Activated naive CD4-positive, alpha-beta T cell (primary cell): ENCODE measurements at places on chromosomes 2 and 18.

DNA sequence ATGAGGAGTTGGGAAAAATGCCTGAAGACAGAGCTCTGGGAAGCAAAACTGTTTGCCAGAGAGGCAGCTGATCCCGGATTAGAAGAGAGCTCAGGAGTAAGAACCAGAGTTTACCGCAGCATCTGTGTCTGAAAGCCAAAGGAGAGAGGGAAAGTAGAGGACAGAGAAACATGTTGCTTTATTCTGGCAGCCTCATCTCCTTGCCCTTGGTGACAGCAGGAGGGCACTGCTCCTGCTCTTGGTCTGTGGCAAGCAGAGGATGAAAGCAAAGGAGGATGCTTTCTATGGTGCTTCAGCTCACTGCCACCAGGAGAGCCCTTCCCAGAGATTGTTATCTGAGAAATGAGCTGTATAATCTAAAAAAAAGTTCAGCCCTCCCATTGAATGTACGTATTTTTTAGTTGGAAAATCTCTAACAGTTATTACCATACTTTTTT is 7.7 kb downstream of the SLC1A4 start:
- no peak for DNase-seq

- DNase-seq, result no peak
Measured at GRCh38 chr2:192534072-192534471, 339.3 kb upstream of the TMEFF2 start.

- DNase-seq, result no peak
Measured at GRCh38 chr2:134712299-134712698, 6.5 kb downstream of the TMEM163 start.

GRCh38 chr2:40230707-40231432 is 221.0 kb downstream of the SLC8A1 start:
- DNase-seq, result no peak

DNA sequence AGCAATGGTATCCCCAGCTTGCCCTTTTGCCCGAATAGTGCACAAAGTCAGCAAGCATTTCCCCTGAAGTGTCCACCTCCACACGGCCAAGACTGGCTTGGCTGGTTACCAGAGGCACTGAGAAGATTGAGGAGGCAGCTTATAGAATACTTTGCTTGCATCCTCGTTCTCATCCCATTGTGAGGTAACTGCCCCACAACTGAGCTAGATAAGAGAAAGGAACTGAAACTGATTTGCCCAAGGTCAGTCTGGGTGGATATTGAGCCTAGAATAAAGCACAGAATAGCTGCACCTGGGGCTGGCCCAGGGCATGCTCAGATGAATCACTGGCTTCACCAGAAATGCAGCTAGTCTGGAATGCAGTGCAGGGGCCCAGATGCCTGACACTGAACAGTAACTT is 32.7 kb upstream of the MAP4K3 start:
- DNase-seq, result no peak

- DNase-seq, result no peak
Measured at GRCh38 chr2:45024600-45025291, 15.5 kb upstream of the SIX2 start.
